ENCODE measurements at places on chromosomes 2 and 18.

DNA sequence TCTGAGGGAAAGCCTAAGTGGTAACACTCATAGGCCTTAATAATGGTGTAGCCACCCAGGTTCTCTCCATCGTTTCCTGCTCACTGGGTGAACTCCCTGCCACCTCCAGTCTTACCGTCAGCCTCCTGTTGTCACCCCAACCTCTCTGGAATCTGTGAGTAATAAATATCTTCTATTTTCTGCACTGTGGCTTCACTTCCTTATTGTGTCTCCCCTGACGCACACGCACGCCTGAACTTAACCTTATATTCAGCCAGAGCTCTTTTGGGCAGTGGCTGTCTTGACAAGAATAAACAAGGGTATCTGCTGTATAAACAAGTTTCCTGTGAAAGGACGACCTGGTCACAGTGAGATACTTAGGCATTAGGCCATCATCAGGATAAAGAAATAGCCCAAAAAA is 467.2 kb downstream of the SPAG16 start:
- DNase-seq: no peak

- no peak for DNase-seq
Observed at GRCh38 chr2:220891405-220891804, 680.7 kb downstream of the EPHA4 start.

GRCh38 chr2:187594801-187595200 is 40.6 kb upstream of the TFPI start:
- no peak for DNase-seq

- DNase-seq: no peak
Observed at GRCh38 chr2:190320696-190321095, 1.1 kb upstream of the HIBCH start.

DNA sequence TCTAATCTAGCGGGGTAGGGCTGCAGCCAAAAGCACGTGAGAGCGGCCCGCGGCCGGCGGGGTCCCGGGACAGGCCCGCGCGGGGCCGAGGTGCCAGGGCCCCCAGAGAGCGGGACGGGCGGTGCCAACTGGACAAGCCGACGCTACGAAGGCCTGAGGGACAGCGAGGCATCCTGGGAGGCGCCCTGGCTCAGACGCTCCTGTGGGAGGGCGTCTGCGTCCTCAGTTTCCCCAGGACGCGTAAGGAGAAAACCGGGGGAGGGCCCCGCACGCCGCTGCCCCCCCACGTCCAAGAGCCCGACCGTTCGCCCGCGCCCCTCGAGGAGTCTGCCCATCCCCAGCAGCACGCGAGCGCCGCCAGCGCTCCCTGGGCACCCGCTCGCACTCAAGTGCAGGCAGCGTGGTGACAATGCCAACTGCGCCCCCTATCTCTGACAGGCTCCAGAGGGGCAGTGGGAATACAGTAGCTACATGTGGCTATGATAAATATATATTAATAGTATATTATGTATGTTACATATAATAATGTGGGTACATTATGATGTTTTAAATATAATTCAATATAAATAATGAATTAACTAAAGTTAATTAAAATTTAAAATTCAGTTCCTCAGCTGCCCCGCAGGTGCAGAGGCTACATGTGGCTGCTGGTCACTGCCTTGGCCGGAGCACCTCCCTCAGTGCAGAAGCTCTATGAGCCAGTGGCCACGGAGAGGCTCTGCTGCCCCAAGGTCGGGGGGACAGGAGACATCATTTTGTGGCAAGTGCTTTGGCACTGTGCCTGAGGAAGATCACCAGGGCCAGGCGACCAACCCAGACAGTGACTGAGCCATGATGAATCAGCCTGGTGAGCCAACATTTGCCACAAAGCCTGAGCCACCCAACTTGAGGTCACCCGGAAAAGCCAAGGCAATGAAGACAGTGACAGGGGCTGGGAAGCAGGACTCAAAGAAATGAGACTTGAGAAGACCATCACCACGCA is 5.5 kb upstream of the SFT2D3 start:
- no peak for DNase-seq

- DNase-seq: no peak
Observed at GRCh38 chr18:47519277-47519676, 267.8 kb upstream of the SKOR2 start.

DNA sequence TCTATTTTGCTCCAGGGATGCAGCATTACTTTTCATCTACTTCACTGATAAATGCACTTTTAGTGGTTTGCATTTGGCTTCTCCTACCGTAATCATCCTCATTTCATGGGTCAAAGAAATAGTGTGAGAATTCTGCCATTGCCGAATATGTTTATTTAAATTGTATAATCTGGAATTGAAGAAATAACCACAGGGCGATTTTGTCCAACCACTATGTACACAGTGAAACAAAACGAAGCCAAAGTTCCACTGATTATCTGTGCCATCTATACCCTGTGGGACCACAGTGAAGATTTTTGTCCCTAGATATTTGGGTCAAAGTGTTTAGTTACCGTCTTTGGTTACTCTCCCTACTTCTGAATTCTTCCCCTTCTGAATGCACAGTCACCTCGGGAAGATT is 888.6 kb upstream of the NRXN1 start:
- DNase-seq: no peak

- no peak for DNase-seq
Observed at GRCh38 chr2:182477774-182478173, 50.9 kb upstream of the PDE1A start.

- DNase-seq: no peak
Observed at GRCh38 chr2:164747783-164748433, 93.7 kb downstream of the COBLL1 start.

- no peak for DNase-seq
Observed at GRCh38 chr2:127175751-127176354, 44.2 kb downstream of the CYP27C1 start.

DNA sequence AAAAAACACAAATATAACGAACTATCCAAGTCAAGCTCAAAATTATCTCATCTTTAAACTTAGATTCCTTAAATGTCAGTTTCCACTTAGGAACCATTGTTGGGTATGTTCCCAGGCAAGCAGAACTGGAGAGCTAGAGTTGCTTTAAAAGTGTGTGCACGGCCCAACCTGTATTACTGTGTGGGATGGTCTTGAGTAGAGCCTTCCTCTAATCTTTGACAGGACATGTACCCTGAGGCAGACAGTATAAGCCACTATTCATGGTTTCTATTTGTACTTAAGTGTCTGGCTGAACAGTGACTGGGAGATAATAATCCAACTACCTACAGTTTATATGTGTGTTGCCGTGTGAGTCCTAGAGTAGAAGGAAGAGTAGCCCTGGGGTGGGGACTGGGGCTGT is 239.7 kb downstream of the GPD2 start:
- no peak for DNase-seq

GRCh38 chr2:163734881-163735684 is 725 bp downstream of the FIGN start:
- no peak for DNase-seq

DNA sequence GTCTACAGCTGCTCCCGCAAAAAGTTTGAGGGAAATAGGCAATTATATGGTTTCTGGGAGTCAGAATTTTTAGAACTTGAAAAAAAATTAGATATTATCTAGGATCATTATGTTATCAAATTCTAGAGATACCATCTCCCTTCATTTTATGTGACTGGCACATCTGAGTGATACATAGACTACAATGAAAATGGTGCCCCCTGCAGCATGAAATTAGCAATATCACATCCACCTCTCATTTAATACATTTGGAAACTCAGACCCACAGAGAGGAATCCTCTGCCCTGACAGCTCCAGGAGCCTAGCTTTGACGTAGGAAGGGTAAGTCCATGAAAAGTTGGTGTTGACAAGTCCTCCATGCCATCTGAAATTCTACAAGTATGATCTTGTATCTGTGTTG is 381.6 kb downstream of the SUCLG1 start:
- no peak for DNase-seq

- no peak for DNase-seq
Observed at GRCh38 chr2:231015478-231015877, 19.6 kb downstream of the SPATA3 start.

DNA sequence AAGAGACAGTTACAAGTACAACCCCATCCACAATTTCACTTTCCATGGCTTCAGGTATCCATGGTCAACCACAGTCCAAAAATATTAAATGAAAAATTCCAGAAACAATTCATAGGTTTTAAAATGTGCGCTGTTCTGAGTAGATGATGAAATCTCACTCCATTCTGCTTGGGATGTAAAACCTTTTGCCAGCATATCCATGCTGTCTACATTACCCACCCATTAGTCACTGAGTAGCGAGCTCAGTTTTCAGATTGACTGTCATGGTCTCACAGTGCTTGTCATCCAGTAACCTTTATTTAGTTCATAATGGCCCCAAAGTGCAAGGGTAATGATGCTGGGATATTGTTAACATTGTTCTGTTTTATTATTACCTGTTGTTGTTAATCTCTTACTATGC is 40.5 kb downstream of the SMAD4 start:
- DNase-seq: no peak

GRCh38 chr2:65199891-65200290 is 27.7 kb upstream of the ACTR2 start:
- no peak for DNase-seq

GRCh38 chr2:149490296-149490695 is 97.3 kb downstream of the MMADHC start:
- DNase-seq: no peak

GRCh38 chr18:37393221-37393827 is 172.3 kb downstream of the CELF4 start:
- no peak for DNase-seq

DNA sequence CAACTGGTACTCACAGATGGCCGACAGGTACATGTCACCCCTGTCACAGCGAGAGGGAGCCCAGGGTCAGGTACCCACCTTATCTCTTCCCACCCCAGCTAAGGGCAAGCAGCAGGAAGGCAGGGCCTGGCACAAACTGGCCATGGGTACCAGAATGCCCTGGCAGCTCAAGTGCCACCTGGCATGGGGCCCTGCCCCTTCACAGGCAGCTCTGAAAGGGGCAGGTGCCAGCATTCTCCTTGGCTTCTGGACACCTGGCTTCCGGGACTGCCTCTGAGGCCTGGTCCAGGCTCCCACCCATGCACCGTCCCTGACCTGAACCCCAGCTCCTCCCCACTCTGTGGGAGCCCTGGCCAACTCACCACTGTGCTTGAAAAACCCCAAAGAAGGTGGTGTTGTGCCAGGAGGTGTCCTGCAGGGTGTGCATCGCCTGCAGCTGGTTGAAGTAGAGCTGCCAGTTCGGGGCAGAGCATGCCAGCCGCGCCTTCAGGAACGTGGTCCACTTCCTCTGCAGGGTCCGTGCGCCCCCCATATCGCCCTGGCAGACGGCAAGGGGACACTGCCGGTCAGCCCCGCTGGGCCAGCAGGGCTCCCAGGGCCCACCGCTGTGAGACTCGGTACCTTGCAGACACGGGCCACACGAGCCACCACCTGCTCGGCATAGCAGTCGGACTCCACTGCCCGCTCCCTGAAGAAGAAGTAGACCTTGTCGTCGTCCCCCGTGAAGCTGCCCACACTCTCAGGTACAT is 5.4 kb downstream of the SEMA4C start:
- no peak for DNase-seq

DNA sequence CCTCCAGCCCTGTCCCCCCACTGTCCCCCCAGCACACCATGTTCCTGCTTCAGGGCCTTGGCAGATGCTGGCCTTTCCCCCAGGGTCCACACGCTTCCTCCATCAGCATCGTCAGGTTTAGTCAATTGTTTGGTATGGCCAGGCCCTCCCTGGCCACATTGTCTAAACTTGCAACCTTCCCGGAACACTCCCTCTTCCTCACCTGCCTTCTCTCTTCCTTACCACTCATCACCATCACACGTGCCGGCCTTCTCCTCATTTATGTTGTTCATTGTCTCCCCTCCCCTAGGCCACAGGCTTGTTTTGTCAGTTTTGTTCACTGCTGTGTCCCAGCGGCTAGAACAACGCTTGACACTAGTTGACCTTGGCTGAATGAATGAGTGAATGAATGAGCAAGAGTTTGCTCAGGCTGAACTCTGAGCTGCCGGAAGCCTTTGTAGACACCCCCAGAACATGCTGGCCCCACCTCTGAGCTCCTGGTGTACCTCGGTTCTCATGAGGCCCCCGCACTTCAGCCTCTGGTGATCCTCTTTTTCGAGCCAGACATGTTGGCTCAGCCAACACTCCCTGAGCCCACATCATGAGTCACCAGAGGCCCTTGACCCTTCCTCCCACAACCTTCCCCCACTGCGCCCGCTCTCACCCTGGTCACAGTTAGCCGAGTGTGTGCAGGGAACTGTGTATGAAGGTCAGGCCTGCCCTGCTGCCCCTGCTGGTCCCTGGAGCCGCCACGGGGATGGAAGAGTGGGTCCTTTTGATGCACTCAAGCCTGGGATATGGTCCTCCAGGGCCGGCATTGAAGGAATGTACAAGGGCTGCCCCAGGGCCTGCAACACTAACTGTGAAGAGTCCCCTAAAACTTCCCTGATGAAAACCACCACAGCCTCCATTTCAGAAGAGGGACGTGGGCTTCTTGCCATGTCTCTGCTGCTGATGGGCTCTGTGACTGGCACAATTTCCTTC is 57.5 kb downstream of the HS1BP3 start:
- DNase-seq: no peak

GRCh38 chr2:216221811-216222210 is 112.7 kb downstream of the XRCC5 start:
- no peak for DNase-seq

GRCh38 chr18:39604836-39605235 is 2039.2 kb upstream of the CELF4 start:
- DNase-seq: no peak

DNA sequence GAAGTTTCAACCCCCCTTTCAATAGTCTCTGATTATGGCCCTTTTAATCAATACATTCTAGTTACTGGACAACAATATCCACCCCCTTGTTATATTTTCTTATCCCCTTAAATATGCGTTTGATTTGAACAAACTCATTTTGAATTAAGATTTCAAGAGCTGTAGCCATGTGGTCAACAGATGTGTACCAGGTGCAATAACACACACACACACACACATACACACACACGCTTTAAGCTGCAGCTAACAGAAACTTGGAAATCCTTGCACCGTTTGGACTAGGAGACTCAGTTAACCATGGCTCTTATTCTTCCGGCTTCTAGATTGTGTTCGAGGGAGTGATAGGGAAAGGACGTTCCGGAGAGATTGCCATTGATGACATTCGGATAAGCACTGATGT is 82.8 kb downstream of the NRP2 start:
- no peak for DNase-seq

GRCh38 chr2:23707096-23707495 is 219.8 kb downstream of the ATAD2B start:
- no peak for DNase-seq

DNA sequence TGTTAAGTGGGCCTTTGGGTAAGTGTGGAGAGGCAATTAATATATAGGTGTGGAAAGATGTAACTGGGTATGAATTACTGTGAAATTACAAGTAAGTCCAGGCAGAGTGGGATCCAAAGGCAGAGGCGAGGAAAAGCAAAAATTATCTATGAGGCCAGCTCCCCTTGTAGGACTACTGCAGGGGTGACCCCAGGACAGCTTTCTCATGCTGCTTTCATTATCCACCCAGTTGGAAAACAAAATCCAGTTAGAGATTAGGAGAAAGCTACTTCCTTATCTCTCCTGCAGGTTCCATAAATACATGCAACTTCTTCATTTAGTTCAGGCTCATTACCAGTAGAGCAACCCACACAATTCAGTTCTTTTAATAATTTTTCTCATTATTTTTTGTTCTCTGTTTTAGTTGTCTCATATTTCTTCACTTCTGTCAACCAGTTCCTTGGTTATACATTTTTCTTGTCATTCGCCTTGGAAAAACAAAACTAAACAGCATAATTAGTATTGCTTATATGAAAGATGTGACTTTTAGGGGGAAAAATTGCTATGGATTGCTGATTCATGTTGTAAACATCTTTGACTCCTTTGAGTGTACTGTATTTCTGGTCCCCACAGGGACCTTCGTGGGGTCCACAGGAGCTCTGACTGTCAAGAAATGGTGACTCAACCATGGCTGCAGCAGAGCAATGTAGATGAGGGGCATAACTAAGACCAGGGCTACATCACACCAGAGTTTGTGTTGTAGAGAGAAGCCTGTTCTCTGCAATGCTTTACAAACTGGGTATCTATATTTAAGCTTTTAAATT is 110.4 kb upstream of the PARD3B start:
- DNase-seq: no peak
